ENCODE measurements at places on chromosomes 6 and 20.

GRCh38 chr6:46136831-46137230 lies 7.0 kb downstream of the ENPP4 start:
- no peak for DNase-seq

- no peak for DNase-seq
These were observed 4.9 kb upstream of the RNF24 start for GRCh38 chr20:4020256-4020655.

DNA sequence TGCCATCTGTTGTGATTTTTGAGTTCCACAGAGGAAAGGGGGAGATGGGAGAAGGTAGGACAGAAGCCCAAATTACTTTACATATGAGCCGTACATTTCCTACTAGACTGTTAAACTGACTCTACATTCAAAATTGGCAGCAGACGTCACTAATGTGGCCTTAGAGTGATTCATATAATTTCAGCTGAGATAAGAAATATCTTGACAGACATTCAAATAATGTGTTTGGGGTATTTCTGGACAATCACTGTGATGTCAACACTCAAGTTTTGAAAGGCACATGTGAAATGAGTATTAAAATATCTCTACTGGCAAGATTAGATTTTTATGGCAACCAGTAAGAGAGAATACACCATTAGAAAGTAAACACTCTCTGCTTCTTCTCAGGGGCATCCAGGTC lies 104.0 kb downstream of the MTFR2 start:
- DNase-seq: no peak

GRCh38 chr6:53543359-53544216 lies 1.3 kb downstream of the GCLC start:
- no peak for DNase-seq

DNA sequence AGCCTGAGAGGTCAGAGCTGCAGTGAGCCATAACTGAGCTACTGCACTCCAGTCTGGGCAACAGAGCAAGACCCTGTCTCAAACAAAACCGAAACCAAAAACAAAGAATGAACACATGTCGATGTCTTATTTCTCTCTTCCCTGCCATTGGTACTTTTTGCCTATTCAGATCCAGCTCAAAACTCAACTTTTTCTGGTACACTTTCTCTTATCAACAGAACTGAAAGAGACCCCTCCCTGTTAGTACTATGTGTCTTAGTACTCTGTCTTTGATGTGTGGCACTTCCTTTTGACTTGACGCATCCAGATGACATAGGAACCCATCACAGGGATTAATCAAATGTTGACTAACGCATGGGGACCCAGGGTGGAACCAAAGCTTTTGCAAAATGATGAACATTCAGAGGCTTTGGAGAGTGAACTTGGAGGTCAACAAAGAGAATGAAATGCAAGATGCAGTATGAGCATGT lies 44.8 kb downstream of the AKAP12 start:
- DNase-seq: no peak

- DNase-seq: no peak
These were observed 5.6 kb upstream of the GLO1 start for GRCh38 chr6:38708496-38708895.

GRCh38 chr6:34202329-34203201 lies 34.1 kb upstream of the HMGA1 start:
- no peak for DNase-seq

GRCh38 chr6:128204616-128205015 lies 303.8 kb upstream of the THEMIS start:
- no peak for DNase-seq

DNA sequence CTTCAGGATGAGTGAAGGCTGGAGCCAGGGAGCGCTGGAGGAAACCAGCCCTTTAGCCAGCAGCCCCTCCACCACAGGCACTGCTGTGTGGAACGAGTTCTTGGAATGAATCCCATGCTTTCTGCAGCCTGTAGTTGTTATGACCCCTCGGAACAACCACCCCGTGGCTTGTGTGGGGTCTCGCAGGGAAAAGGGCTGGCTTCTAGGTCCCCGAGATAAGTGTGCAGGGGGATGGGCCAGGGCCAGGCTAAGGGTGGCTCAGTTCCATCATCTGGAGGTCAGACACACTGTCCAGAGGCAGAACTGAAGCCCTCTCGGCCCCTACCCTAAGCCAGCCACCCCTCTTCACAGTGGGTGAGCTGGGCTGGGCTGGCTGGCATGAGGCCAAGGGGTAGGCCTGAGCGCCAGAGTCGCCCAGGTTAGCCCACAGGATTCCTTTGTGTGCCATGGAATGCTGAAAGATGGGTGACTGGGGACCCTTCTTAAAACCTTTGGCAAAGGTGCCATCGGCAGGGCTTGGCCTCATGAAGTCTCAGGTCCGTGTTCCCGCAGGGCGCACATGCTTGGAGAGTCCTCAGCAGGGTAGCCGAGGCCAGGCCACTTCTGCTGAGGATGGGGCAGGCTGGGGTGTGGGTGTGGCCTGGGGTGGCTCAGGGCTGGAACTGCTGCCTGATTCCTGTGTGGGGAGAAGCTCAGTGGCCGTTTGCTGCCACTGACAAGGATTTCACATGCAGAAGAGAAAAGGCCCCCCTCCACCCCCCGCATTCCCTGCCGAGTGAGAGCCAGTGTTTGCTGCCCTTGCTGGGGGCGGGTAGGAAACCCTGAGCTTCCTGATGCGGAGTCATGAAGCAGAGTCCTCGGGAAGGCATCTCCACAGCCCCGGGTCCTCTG lies 24.6 kb downstream of the SPATA2 start:
- DNase-seq: no peak

- DNase-seq: no peak
These were observed 130.4 kb upstream of the SMLR1 start for GRCh38 chr6:130696806-130697205.

- DNase-seq: no peak
These were observed 9.6 kb downstream of the SNX3 start for GRCh38 chr6:108251252-108251651.

DNA sequence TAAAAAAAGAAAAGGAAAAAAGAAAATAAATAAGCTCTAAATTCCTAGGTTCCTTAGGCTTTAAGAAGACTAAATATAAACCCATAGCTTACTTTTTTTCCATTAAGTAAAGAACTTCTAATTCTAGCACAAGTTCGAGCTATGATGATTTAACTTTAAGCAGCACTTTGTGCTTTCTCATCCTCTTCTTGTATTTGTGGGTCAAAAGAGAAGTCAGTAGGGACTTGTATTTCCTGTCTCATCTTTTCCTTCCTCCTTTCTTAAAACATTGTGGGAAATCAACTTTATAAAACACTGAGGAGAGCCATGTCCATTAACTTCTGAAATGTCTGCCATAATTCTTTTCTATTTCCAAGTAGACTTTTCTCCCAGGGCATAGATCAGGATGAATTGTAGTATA lies 637.7 kb upstream of the CITED2 start:
- no peak for DNase-seq

- DNase-seq: no peak
These were observed 161.7 kb downstream of the PLCB1 start for GRCh38 chr20:8293750-8294149.

DNA sequence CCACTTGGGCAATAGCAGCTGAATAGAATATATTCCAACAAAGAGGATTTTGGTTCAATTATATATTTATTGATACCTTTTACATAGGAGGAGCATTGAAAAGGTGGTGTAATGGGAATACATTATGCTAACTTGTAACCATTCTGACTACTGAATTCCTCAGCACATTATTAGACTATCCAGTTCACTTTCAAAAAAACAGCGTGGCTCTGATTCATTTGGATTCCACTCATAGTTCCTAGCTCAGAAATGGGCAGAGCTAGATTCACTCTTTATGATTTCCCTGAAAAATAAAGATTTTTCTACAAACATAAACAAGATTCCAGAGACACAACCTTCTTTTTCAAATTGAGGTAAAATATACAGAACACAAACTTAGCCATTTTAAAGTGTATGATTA lies 9.2 kb upstream of the TRERF1 start:
- no peak for DNase-seq

DNA sequence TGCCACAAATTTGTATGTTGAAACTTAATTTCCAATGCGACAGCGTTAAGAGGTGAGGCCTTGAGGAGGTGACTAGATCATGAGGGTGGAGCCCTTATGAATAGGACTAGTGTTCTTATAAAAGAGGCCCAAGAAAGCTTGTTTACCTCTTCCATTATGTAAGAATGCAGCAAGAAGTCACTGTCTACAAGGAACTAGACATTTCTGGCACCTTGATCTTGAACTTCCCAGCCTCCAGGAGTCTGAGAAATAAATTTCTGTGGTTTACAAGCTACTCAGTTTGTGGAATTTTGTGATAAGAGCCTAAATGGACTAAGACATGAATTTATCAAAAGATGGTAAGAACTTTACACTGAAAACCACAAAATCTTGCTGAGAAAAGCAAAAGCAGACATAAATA lies 173.6 kb upstream of the SGK1 start:
- DNase-seq: no peak

DNA sequence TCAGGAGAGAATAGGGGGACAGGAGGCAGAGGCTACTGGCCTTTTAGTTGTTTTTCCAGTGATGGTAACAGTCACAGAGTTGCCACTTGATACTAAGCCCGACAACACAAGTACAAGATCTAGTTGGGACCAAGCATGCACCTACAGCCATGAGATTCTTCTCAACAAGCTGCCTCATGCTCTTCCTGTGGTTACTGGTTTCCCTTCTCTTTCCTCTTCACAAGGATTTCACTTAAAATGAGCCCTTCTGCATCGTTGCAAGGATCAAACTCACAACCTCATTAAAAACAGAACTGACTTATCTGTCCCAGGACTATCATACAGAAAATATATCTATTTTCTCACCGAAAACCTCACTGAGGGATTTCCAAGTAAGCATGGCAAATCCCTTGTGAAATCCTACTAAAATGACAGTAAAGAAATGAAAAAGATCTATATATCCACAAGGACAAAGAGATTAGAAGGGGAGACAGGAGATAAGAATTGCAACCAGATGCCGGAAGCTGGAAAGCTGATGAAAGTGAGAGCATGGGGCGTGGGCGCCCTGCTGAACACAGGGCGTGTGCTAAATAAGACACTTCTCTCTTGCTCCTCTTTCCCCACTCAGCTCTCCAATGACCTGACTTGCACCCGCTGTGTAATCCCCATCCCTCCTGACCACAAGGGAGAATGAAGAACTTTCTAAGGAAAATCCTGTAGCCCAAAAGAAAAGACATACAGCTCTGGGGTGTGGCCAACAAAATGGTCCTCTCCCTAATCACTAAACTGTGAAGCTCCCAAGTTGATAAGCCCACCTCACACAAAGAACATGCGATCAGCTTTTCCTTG lies 13.4 kb downstream of the MTFR2 start:
- no peak for DNase-seq

DNA sequence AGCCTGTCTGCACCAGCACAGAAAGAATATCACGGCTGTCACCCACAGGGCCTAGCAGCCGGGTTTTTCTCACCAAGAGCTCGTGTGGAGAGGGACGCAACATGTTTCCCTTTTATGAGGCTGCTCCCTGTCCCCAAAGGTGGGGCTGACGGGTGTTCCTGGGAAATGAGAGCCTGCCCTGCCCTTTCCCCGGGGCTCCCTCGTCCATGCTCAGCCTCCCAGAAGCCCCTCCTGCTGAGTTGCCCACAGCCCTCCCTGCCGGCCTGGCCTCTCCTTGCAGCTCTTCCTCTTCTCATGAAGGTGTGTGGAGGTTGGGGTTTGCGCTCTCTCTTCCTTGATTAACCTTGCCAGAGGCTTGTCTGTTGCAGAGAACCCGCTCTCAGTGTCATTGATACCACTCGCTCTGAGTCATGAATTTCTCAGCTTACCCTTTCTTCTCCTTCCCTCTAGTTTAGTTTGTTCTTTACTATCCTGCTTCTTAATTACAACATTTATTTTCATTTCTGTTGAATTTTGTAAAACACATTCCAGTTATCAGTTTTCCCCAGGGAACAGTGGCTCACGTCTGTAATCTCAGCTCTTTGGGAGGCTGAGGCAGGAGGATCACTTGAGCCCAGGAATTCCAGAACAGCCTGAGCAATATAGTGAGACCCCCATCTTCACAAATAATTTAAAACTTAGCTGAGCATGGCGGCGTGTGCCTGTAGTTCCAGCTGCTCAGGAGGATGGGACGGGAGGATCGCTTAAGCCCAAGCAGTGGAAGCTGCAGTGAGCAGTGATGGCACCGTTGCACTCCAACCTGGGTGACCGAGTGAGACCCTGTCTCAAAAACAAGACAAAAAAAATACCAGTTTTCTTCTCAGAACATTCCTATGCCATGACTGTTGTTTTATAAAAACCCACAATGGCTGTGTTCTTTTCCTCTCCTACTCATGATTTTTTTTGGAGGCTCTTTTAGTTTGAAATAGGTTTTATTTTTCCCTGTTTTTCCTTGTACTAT lies 103.8 kb downstream of the TMEM242 start:
- DNase-seq: no peak

DNA sequence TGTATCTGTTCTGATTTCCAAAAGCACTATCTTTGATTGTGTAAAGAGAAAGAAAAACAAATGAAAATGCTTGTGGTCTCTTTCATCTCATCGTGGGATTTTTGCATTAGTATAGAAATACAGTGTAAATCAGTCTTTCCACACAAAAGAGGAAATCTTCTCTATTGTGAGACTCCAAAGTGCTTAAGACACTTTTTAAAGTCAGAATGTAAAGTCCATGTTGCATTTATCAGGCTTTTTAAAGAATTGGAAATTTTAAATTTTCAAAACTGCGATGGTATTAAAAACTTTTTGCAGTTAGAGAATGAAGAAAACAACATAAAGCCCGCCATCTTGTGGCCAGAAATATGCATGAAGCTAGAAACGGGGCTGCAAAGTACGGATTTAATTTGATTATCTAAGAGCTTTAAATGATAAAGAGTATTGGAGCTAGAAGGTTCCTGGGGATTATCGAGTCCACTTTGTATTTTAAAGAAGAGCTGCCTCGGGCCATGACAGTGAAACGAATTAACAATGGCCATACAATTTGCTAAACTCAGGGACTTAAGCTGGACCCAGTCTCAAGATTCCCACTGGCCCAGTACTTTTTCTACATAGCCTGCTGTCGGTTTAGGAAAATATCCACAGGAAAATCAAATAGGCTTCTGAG lies 339.6 kb downstream of the ARHGAP18 start:
- peak; percentile 59 for DNase-seq

DNA sequence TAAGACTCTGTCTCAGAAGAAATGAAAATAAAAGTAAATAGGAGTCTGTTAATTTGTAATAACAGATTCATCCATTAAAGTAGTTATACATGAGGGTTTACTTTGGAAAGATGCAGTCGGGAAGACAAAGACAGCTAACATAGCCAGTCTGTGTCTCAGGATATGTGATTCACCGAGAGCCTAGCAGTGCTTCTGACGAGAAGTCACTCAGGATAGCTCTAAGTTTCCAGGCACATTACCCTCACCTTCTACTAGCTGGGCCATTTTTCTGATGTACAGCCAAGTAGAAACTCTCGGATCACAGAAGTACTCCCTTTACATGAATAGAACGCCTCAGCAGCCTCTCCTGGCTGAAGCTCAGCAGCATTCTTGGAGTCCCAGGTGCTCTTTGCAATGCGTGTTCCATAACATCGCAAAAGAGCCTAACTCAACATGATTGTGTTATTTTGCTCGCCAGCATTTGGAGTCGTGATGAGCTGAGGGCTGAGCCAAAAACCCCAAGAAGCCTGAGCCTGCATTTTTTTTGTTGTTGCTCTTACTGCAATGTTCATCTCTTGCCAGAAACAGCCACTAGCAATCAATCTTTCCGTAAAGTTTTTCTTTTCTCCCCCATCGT lies 22.4 kb upstream of the TASP1 start:
- no peak for DNase-seq

- DNase-seq: peak; percentile 3
These were observed 156.1 kb downstream of the SYCP2 start for GRCh38 chr20:59777331-59777725.

Measured in stimulated activated CD4-positive, alpha-beta T cell treated with anti-CD3 and anti-CD28 coated beads, Interleukin-2, amount 100 ng/mL, for 24 hours (primary cell).